ENCODE measurements at places on chromosomes 5 and 9.

DNA sequence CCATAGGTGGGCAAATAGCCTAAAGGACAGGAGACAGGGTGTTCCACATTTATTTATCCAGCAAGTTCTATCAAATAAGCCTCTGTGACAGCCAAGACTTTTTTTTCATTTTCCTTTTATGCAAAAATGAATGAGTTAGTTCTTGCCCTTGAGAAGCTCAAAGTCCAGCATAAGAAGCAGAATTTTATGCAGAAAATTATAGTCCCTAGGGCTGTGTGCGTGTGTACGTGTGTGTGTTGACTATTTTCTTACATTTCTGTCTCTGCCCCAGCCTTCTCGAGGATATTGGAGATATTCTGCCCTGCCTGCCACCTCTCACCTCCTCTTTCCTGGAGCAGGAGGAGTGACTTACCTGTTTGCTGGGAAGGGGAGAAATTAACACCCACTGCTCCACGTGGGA is 221.9 kb downstream of the SREK1 start:
- no peak for DNase-seq

DNA sequence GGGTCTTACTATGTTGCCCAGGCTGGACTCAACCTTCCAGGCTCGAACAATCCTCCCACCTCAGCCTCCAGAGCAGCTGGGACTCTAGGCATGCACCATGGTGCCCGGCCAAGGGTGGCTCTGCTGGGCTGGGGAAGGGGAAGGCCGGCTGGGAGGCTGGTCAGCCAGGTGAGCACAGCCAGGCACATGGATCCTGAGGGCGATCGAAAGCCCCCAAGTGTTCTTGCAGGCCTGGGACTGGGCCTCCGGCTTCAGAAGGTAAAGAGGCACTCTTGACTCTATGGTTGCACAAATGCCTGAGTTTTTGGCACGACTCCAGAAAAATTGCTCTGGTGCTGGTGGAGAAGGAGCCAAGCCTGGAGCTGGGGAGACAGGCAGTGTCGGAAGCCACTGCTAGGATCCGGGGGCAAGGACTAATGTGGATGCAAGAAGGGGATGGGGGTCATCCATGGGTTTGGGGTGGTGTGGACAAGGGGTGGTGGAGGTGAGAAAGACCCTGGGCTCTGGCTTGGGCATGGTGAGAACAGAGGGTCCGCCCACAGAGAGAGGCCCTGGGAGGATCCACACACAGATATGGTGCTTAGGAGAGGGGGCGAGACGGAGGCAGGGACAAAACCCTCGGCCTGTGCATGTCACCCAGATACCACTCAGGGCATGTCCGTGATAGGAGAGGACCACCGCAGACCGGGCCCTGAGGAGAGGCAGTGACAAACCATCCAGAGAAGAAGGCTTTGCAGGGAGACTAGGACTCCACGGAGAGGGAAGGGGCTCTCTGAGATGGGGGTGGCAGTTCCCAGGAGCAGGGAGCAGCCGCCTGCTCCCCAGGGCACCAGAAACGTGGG is 51.1 kb upstream of the COL5A1 start:
- no peak for DNase-seq

GRCh38 chr9:121286973-121287741 is 19.2 kb downstream of the GSN start:
- DNase-seq = peak; percentile 60

GRCh38 chr9:123112015-123112975 is 78.8 kb downstream of the GPR21 start:
- DNase-seq = no peak

- DNase-seq = no peak
Observed at GRCh38 chr9:130579738-130580463, 524 bp downstream of the FUBP3 start.

- DNase-seq = no peak
Observed at GRCh38 chr5:147901599-147902039, 4.7 kb downstream of the C5orf46 start.

- DNase-seq = no peak
Observed at GRCh38 chr5:177987326-177987725, 8.7 kb downstream of the PROP1 start.

DNA sequence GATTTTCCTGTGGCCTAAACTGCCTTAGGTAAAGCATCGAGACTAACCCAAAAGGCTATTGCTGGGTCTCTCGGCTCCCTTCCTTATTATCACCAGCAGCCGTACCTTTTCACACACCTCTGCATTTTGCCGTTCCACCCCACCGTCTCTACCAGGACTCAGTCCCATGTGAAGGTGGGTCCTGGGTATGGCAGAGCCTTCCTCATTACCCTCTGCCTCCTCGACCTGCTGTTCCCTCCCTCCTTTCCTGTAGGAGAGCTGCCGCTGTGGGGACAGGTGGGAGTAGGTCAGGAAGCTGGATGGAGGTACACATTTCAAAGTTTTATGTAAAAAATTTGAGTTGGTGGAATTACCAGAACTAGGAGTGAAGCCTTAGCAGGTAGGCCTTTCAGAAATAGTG is 1.8 kb downstream of the CCL28 start:
- no peak for DNase-seq

DNA sequence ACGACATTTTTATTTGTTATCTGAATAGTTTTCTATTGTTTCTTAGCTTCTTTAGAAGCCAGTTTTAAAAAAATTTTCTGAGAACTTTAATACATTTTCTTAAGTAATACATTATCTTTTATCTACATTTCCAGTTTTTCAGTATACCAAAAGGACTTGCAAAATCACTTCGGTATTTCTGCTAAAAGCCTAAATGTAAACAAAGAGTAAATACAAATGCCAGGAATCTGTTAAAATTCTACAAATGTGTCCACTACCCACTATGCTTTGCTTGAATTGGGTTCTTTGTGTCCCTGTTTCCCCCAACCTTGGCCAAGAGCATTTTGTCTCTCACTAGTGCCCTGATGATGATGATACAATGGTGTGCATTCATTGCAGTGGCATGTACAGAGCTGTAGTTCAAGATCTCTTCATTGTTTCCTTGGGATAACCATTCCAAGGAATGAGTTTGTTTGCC is 611.2 kb downstream of the NR2F1-AS1 start:
- no peak for DNase-seq

- no peak for DNase-seq
Observed at GRCh38 chr5:109946610-109947009, 256.9 kb downstream of the MAN2A1 start.

GRCh38 chr5:63686938-63687337 is 275.3 kb downstream of the HTR1A start:
- no peak for DNase-seq

- no peak for DNase-seq
Observed at GRCh38 chr5:137613554-137614265, 114.6 kb upstream of the SPOCK1 start.

DNA sequence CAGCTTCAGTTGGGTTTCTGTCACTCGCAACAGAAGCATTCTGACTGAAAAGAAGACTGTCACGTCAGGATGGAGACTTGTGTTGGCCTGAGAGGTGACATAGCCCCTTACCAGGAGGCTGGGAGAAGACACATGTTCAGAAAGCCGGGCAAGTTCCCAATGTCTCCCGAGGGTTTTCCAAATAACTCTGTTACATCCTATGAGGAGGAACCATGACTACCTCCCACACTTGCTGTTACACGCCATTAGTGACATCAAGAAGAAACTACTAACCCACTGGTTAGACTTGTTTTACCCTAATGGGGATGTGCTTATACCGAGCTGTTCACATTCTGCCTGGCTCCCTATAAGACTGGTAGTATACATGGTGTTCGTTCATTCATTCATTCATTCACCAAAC is 33.3 kb downstream of the SH3PXD2B start:
- no peak for DNase-seq

GRCh38 chr5:14663734-14664269 is 716 bp upstream of the OTULIN start:
- DNase-seq = no peak

DNA sequence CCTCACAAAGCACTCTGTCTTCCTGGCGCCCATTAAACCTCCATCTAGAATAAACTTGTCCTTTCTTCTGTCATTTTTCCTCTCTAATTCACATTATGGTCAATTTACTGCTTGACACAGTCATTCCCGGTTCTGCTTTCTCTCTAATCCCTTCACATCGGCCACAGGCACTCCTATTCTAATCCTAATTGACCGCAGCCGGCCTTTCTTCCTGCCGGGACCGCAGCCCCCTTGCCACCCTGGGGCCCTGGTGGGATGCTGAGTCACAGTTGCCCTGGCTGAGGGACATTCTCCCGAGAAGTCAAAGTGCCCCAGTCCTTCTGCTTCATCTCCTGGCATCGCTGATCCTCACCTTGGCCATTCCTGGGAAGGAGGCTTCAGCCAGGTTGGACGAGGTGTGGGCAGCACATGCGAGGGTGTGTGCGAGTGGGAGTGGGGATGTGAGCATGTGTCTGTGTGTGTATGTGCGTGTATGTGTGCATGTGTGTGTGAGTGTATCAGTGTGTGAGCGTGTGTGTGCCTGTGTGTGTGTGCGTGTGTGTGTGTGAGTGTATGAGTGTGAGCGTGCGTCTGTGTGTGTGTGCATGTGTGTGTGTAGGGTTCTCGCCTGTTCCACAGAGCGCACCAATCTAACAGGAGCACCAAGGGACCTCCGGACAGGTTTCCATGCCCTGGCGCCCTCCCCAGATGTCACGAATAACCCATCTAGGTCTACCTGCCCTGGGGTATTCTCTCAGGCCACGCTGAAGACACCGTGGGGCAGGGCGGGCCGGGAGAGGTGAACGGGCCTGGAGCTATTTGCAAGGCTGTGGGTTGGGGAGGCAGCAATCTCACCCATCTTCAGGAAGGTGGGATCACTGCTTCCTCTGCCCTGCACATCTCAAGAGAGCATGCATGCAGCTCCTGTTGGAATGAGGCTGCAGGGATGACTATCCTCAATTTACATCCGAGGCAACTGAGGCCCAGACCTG is 191.2 kb downstream of the PAX5 start:
- no peak for DNase-seq

DNA sequence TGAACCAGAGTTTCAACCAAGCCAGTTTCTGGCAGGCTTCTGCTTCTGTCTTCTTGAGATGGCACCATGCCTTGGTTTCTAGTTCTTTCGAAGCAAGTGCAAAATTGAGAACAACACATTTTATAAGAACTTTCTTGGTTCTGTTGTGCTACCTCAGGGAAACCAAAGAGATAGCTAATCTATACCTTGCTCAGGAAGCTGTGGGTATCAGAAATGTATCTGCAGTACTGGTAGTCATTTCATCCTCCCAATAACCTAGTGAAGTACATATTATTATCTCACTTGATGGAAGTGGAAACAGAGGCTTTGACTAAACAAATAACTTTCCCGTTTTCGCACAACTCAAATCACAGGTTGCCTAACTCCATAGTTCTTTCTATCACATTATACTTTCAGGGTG is 246.6 kb downstream of the ENC1 start:
- no peak for DNase-seq

DNA sequence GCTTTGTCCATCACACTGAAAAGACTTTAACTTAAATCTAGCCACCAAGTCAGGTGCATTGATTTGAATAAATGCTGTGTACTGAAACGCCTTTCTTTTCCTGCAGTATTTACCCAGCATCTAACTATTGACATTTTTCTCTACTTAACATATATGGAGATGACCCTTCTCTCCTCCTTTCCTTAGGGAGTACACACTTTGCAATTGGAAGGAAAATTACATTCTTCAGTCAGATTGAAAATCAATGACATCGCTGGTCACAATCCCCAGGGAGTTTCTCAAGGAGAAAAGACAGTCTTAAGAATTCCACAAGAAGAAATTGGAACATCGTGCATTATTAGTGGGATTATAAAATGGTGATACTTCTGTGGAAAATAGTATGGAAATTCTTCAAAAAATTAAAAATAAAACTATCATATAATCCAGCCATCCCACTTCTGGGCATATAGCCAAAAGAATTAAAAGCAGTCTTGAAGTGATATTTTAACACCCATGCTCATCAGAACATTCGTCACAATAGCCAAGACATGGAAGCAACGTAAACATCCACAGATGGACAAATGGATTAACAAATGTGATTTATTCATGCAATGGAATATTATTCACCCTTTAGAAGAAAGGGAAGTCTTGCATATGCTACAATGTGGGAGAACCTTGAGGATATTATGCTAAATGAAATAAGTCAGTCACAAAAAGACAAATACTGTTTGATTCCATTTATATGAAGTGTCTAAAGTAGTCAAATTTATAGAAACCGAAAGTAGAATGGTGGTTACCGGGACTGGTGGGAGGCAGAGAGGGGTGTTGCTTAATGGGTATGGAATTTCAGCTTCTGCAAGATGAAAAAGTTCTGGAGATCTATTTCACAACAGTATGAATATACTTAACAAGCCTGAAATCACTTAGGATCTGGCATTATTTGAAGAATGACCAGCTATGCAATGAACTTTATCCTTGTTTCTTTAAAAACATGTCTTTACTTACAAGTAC is 14.3 kb upstream of the FREM1 start:
- DNase-seq = no peak

GRCh38 chr5:95181644-95182043 is 103.2 kb downstream of the MCTP1 start:
- DNase-seq = no peak

DNA sequence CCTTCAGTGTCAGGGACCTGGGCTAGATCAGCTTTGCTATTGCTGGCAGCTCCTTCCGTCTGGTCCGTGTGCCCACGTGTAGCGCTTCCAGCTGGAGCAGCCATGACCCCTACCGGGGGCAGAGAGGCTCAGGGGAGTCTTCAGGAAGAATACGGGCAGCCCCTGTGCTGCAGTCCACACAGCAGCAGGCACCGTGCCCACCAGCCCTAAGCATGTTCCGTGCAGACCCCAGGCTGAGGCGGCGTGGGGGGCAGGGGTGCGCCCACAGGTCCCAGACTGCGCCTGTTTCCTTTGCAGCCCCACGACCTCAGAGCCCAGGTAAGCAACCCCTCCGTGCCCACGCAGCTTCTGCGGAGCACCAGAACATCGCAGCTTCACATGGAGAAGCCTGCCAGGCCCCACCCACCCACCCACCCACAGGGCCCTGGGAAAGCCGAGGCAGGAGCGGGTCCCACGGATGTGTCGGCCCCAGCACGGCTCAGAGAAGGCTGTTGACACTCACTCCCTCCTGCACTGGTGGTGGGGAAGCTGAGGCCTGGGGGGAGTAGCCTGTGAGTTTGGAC is 83.1 kb downstream of the KCNT1 start:
- DNase-seq = no peak

DNA sequence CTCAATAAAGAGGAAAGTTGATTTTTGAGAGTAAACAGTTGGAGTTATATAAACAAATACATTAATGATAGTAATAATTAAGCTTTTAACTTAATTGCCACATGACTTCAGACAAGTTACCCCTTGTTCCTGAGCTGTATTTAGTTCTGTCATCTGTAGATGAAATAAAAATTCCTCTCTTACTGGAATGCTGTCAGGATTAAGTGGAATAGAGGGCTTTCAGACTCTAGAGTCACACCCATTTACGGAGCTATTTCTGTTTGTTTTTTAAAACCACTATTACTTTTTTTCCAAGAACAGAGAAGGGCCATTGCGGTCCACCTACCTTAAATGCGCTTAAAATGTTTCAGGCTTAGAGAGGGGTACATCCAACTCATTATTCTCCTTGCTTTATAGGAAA is 170.6 kb downstream of the CHSY3 start:
- DNase-seq = no peak

- DNase-seq = peak; percentile 20
Observed at GRCh38 chr5:180806351-180807011, 3.9 kb upstream of the MGAT1 start.

- DNase-seq = no peak
Observed at GRCh38 chr9:15121630-15122029, 185.4 kb downstream of the TTC39B start.

GRCh38 chr9:126704157-126704891 is 90.6 kb downstream of the LMX1B start:
- peak; percentile 42 for DNase-seq
